Common myeloid progenitor, CD34-positive (primary cell): ENCODE measurements at places on chromosomes 7 and 10.

DNA sequence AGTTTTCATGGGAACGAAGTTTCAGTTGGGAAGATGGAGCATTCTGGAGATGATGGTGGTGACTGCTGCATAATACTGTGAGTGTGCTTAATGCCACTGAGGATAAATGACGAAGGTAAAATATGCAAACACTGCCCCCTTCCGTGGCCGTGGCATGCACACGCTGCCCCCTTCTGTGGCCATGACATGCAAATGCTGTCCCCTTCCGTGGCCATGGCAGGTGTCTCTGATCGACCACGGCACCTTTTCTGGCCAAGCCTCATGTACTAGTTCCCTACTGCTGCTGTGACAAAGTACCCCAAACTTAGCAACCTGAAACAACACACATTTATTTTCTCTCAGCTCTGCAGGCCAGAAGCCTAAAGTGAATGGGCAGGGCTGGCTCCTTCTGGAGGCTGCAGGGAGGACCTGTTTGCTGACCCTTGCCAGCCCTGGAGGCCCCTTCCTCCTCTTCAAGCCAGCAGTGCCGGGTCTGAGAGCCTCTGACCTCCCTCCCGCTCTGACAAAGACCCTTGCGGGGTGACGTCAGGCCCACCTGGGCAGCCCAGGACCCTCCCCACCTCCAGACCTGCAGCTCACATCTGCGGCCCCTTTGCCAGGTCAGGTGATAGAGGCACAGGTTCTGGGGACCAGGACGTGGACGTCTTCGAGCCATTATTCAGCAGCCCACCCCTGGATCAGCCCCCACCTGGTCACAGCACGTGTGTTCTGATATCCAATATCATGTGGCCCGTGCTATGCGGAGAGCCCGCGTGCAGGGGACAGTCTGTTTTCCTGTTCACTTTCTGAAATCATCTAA lies 82.0 kb downstream of the MICALL2 start:
- no peak for DNase-seq

DNA sequence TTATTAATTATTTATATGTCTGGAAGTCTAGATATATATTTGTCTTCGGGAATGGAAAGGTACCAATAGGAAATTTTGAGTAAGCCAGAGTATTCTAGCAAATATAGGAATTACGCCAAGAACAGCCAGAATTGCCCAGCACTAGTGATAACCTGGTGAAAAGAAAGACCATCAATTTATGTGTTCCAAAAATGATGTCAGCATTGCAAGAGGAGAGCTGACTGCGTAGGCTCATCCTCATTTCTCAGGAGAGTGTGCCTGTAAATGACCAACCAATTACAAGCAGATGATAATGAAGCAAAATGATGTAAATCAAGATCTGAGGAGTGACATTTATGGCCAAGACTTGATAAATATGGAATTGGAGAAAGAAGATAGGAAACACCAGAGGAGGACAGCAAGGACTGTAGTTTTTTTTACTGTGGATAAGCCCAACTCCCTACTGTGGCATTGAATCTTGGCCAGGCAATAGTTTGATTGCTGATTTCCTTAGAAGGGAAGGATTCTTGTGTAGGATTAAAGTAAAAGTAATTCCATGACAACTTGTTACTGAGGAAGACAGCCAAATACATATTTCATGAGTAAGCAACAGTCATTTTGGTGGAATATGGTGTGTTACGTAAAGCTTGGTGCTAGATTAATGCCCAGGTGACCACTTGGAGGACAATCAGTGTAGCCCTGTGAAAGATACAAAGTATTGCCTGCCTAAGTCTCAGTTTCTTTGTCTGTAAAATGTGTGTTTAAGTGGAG lies 590.8 kb downstream of the AUTS2 start:
- no peak for DNase-seq

GRCh38 chr7:13288516-13288915 lies 601.1 kb downstream of the ARL4A start:
- no peak for DNase-seq

- DNase-seq = no peak
Observed at GRCh38 chr7:7862393-7862792, 106.2 kb upstream of the GLCCI1 start.

DNA sequence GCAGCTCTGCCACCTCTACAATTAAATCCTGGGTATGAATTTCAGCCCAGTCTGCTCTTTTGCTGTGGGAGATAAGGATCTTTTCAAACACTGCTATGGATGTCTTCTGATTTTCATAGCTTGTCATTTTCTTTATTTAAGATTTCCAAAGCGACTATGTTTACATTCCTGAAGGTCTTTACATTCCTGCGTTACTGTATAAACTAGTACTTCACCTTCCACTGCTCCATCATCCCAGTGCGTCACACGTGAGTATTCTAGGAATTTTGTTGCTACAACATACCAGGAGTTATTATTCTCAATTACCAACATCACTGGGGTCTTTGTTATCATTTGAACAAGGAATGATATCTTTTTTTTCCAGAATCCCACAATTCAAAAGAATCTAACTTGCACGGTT lies 944.7 kb downstream of the SORCS3 start:
- no peak for DNase-seq

- no peak for DNase-seq
Observed at GRCh38 chr10:93899109-93899508, 5.3 kb downstream of the SLC35G1 start.

DNA sequence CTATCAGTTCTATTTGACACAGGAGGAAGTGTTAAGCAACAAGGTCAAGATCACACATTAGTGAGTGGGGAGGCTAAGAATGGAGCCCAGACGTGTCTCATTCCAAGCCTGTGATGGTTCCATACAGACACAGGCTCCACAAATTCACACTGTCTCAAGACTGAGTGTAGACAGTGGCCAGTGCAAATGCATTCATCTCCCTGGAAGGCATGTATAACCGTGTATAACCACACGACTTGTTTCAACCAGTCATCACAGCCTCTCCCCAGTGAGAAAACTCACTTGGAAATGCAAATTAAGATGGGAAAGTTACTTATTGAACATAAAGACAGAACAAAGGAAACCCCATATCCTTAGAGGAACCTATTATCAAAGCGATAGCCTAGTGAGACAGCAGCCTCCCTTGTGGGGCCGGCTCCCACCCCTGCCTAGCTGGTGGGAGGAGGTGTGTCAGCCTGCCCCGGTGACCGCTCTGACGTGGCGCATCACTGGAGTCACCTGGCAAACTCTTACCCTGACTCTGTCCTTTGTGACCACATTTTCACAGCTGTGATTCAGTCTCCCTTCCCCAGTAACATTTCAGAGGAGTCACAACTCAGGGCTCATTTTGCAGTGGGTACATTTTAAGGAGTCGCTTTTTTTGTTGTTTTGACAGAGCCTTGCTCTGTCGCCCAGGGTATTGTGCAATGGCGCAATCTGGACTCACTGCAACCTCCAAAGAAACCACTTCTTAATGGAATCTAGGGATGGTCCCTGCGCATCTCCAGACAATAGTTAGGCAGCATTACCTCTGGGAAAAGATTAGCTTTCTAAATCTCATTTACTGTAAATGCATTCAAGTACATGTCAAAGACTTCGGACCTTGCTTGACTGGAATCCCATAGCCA lies 126.6 kb upstream of the PARD3 start:
- no peak for DNase-seq

- DNase-seq = no peak
Observed at GRCh38 chr10:133511907-133512528, 15.1 kb upstream of the CYP2E1 start.
